ENCODE measurements at places on chromosomes 2 and 18.

DNA sequence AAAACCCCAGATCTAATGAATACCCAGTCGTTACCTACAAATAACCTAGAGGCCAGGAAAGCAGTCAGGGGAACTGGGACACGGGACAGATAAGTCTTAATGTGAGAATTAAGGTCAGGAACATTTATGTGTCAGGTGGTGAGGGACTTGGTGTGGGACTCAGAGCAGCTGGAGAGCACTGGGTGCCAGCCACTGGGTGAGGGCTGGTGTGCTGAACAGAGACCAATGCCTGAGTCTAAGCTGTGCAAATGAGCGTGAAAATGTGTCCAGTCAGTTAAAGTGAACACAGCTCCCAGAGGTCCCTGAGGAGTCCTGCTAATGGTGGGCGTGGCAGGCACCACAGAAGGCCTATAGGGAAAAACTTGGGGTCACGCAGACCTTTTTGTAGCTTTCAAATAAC, 225.9 kb downstream of the C1D start:
- DNase-seq = no peak

DNA sequence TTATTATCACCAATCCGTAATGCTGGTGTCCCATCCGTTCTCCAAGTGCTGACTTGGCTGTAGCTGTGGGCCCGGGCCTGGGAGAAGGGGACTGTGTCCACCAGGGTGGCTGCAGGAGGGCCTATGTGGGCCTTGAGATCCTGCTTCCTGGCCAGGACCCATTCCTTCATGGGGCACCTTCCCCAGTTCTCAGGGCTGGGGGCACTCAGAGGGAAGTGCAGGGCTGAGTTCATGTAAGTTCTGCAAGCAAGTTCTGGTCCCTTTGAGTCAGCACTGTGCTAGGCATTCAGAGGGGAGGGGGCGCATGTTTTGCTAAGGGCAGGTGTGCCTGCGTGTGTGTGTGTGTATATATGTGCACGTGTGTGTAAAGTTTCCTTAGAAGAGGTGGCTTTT, 94.0 kb downstream of the GLI2 start:
- DNase-seq = no peak

DNA sequence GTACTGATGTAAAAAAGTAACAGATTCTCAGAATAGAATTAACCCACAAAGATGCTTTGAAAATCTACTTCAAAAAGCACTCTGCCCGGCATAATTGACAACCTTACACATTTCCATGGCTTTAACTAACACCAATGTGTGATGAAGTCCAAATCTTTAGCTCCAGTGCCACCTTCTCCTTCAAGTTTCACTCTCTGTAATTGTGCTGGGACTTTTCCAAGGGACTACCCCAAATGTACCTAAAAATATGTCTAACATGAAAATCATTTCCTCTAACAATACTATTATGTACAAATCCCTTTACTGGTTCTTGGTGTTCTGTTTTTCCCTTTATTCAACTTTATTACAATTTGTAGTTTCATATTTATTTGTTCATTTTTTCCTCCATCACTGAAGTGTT, 20.6 kb upstream of the UBE2E3 start:
- no peak for DNase-seq

GRCh38 chr2:233934524-233934923, 17.4 kb downstream of the TRPM8 start:
- no peak for DNase-seq

DNA sequence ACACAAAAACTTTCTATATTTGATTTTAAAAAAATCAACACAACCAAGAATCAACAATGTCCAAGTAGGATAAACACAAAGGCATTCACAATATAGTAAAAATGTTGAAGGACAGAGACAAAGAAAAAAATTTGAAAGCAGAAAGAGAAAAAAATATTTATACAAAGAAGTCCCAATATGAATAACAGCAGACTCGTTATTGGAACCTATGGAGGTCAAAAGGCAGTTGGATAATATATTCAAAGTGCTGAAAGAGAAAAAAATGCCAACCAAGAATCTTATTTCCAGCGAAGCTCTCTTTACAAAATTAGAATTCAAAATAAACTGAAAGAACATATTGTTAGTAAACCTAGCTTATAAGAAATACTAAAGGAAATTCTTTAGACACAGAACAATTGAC, 859.5 kb downstream of the LRP1B start:
- no peak for DNase-seq

DNA sequence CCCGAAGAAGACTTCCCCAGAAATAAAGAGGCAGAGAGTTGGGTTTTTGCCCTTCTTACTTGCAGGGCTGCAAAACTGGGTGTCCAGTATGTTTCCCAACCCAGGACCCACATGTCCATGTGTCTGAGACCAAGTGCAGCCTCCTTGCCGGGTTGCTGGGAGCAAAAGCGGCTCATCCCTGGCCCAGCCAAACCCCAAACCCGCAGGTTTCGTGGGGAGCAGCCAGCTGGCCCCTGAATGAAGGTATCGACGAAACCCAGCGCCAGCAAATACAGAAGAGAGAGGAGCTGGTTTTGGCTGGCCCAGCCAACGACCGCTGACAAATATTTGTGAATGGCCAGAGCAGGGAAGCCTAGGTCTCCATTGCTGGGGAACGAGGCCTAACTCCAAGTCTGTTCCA, 197.1 kb downstream of the SMAD7 start:
- DNase-seq = no peak

- no peak for DNase-seq
Observed at GRCh38 chr18:7011142-7011541, 106.5 kb downstream of the LAMA1 start.

DNA sequence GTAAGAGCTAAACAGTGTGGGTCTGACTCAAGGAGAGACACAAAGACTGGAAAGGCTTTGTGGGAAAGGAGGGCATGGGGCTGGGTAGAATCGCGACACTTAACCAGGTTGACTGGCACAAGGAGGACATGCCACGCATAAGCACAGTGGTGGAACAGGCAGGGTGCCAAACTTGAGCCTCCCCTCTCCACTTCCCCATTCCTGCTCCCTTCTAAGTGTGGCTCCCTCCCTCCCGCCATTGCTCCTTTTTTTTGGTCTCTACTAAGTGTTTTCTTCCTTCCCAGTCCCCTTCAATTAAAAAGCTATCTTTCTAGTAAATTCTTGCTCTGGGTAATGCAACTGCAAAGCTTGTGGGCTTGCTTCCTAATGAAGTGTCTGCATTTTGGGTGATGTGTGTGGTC, 40.3 kb upstream of the ZFP36L2 start:
- DNase-seq = no peak

DNA sequence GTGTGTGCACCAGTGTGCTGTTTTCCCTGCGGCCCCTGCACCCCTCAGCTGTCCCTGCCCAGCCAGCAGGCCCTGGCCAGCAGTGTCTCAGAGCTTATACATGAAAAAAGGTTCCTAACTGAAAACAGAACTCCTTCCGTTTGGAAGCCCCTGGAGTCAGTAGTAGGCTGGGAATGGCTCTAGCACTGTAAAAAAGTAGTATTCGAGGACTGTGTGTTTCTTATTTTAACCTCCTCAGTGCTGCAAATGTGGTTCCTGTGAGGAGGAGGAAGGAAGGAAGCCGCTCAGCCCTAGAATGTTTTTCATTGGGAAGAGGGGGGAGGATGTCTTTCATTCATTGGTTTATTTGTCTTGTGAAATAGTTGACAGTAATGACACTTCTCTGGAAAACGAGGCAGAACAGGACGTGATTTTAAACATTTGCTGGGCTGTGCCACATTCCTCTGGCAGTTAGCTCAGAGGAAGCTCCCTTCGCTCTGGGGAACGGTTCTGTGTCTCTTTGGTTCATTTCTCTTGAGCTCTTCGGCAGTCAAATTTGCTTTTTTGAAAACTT, 103.5 kb downstream of the SPTBN1 start:
- no peak for DNase-seq

DNA sequence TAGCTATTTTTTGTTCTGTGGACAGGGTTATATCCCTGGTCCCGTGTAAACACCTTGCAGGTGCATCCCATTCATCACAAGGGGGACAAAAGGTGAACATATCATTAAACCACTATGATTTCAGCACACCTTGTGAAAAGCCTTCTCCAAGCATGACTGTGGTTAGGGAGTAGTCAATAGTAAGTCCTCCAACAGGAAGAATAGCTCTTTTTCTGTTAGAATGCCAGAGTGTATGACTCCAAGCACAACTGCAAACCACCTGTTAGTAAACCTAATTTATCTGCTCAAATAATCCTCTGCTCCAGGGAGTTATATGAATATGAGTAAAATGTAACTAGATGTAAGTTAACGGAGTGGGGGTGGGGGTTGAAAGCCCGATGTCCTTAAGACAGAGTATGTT, 240.5 kb downstream of the AGPS start:
- no peak for DNase-seq

- no peak for DNase-seq
Observed at GRCh38 chr18:49739275-49739674, 74.1 kb downstream of the ACAA2 start.

- no peak for DNase-seq
Observed at GRCh38 chr18:42480441-42480840, 525.4 kb downstream of the PIK3C3 start.

DNA sequence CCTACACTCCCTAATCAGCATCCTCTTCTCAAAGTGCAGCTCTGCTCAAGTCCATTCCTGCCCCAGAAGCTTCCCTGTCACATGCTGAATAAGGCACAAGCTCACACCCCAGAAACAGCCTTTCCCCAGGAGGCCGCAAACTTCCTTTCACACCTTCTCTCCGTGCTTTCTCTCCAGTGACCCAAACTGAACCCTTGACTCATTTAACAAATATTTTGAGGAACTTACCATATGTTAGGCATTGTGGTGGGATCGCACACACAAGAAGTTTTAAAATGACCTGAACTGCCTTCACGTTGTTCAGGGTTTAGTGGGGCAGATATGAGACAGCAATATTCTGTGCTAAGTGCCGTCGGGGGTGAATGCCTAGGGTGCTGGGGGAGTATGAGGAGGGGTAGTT, 161.3 kb downstream of the INSIG2 start:
- DNase-seq = no peak

DNA sequence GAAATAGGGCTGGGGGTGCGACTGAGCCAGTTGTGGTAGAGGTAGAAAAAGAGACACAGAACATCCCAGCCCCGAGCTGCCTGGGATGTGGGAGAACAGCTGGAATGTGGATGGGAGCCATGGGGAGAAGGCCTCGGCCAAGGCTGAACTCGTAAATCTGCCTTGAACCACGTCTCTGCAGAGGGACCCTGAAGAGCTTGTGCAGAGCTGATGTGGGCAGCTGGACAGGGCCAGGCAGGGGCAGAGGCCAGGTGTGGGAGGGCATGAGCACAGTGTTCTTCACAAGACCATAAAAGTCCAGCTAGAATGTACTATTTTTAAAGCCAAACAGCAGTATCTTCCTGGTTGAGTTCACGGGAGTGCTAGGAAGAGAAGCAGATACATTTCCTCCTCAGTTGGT, 5.7 kb downstream of the TCF23 start:
- DNase-seq = no peak

- DNase-seq = no peak
Observed at GRCh38 chr2:30293303-30293921, 62.1 kb downstream of the LBH start.

DNA sequence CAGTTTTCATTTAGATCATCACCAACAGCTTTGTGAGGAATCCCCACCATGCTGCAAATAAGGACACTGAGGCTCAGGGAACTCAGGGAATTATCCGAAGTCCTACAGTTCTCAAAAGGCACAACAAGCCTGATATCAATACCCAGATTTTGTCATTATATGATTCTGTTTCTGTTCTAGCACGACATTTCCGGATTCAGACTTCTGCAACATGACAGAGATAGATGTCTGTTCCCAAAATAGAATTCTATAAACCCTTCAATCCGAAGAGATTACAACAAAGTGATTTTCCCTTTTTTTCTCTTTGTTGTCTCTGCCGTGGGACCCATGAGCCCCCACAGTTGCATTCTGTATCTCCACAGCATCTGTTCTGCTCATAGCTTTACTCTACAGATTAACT, 72.0 kb downstream of the DOCK10 start:
- DNase-seq = no peak

GRCh38 chr2:67394734-67395133, 2.4 kb upstream of the ETAA1 start:
- DNase-seq = no peak

DNA sequence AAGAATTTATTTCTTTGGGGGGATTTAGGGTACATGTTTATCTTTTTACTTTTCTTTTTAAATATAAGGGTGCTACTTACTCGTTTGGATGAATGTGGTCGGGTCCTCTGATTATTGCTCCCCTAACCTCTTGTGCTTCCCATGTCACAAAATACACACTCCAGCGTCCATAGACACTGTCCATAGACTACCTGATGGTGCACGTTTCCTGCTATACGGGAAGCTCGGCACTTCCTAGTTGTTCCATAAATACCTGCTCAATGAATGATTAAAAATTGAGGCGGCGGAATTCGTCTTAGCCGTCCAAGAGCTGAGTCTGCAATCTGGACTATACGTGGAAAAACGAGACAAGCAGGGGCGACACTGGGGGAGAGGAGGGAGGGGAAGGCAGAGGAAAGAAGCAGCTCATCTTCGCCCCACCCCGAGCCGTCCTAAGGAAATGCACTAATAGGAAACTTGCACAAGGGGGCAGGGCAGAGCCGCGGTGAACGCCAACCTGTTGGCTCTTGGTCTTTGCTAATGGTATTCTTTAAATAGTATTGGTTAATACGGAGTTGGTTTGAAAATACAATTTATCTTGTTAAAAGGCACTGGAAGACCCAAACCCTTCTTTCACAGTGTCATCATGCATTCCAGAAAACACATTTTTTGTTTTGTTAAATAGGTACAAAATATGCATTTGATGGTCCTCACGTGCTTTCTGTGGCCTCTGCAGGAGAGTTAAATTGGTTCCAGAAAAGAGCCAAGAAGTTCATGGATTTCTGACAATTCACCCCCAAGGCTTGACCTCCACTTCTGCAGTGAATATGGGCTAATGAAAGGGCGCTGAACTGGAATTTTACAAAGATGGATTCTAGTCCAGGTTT, 73.0 kb upstream of the KCTD1 start:
- DNase-seq = peak; percentile 64

DNA sequence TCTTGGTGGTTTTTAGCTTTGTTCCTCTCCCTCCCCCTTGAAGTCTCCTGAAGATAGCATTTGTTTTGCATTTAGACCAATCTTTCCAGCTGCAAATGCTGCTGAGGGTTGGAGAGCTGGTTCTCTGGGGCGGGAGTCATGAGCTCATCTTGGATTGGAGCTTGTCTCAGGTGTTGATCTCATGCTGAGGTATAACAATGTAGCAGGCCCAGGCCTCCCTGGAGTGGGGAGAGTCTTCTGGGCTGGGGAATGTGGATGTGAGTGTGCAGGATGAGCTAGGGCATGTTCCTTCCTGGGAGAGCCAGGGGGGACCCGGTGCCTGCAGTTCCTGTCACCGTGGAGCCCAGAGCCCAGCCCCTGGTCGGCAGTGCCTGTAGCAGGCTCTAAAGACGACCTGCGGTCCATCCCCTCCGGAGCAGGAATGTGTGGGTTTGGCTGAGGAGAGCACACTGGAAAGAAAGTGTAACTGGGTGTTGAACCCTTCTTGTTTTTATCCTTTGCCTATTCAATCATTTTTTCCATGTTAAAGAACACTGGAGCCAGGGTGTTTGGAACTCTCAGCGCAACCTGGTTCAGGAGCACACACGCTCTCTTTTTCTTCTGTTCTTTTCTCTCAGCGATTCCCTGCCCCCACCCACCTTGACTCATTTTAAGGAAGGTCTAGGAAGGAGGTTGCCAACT, 2.7 kb downstream of the ZNF532 start:
- DNase-seq = no peak

Data from HEK293T (cell line).